ENCODE measurements at places on chromosomes 2 and 18. TPM values are rescaled to one million over a fixed set of nuclear protein-coding genes. Genes with fewer than 3 reads are reported as not detected.
A peak's percentile ranks its signal among the peaks of the same experiment; 100 is the strongest.

DNA sequence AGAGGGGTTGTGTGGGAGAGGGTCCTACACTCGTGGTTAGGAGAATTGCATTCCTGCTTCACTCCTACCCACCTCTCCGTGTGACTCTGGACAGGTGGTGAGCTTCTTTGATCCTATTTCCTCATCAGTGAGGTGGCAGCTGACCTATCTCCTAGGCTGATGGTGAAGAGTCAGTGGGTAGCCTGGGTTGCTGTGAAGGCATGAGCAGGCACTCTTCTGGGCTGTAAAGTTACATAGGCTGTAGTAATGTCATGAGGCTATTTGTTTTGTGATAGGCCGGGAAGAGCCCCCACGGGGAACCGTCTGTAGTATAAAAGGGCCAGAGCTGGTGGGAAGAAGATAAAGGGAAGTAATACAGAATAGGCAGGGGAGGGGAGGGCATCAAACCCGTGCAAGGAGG, 83.8 kb downstream of the TMEM247 start:
- no peak for DNase-seq

Gene SERPINB12
- total RNA-seq: not detected

DNA sequence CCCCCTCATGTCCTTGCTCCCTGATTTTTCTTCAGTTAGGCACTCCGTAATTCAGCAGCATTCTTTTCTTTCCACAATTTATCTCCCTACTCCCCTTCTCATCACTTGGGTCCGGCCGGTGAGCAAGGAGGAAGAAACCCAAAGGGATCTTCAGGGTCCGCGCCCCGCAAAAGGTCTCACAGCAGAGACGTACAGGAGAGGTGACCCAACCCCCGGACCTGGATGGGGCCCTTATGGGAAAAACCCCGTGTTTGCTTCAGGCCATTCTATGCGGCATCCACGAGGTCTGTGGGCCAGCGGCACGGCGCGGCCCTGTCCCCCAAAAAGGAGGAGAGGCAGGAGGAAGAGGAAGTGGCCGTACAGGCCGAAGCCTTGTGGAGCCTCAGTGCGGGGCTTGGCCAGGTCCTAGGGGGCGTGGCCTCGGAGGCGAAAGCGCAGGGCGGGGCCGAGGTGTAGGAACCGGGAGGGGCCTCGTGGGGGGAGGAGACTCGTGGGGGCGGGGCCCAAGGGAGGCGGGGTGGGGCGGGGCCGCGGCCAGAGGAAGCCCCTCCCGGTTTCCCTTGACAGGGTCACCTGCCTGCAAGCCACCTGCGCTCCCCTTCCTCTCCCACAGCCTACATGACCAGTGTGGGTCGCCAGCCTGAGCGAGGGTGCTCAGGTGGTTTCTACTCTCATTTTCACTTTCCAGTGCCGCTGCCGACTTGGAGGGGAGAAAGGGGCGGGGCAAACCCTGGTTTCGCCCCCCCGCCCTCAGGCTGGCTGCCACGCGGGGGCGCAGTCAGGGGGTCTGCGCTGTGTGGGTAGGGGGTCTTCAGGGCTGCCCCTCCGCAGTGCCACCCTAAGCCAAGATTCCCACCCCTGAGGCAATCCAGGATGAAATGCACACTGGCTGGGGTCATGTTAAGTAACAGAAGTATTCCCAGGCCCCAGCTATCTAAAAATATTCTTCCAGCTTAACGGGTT, 156.4 kb upstream of the XPO1 start:
- peak; percentile 78 for DNase-seq

- DNase-seq: no peak
Observed at GRCh38 chr18:3279201-3280185, 17.6 kb downstream of the MYL12B start.

DNA sequence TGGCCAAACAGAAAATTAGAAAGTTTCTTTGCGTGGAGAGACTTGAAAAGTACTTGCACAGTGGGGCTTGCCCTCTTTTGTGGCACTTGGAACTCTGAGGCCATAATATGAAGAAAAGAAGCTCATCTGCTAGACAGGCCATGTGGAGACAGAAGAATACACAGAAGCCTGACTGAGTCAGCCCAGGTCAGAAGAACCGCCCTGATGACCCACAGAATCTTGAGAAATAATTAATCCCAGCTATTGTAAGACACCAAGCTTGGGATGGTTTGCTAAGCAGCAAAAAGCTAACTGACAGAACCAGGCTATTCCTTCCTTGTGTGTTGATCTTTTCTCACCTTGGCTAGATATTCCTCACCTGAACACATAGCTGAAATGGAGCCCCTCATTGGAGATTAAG, 33.7 kb downstream of the G6PC2 start:
- no peak for DNase-seq

GRCh38 chr2:172639823-172640222, 83.9 kb downstream of the PDK1 start:
- no peak for DNase-seq

- DNase-seq: no peak
Observed at GRCh38 chr2:12543978-12544558, 172.7 kb upstream of the TRIB2 start.

DNA sequence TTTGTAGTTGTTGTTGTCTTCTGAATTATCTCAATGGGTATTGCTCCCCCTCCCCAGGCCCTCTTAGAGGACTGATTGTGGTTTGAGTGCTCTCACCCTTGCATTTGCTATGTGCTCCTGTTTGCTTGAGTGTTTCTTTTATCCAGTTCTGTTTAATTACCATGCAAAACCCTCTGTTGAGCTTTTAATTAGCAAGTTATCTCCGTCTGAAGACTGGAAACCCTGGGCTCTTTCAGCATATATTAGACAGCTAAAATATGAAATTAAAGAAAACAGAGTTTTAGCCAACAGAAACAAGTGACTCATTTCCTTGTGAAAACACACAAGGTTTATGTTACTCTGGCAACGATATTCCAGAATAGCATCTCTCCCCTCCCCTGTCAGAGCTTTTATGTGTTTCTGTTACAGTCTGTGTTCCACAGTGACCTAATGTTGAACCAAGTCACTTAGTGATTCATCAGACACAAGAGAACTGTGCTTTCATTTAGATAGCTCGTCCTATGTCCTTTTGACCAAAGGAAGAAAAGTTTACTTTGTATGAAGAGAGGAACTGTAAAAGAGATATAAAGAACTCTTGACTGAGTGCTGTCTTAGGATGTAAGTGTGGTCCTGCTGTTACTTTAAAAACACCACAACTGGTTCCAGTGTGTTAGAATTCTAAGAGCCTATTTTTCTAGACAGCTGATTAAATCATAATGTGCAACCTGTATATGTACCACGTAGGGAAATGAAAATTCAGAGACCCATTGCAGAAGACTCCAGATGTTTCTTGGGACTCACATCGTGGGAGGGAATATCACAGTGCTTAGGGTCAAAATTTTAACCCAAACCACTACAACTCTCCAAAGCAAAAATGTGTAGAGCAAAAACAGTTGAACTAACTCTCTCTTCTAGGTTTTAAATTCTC, 172.8 kb upstream of the RBMS1 start:
- no peak for DNase-seq

DNA sequence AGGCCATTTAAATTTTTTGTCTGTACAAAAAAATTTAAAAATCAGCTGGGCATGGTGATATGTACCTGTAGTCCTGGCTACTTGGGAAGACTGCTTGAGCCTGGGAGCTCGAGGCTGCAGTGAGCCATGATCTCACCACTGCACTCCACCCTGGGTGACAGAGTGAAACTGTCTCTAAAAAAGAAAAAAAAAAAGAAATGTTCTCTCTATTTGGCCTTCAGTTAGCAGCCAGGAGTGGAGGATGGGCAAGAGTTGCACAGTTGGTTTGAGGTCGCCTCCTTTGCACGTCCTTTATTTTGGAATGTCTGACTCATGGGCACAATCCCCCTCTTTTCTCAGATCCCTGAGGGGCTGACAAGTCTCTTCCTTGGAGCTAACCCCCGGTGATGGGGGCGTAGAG, 26.3 kb downstream of the ITM2C start:
- no peak for DNase-seq

Gene RNMT
- total RNA-seq: 27.6 TPM

Gene UGT1A10
- total RNA-seq: 0.41 TPM

Gene MAL
- total RNA-seq: not detected

- DNase-seq: no peak
Observed at GRCh38 chr2:234571620-234572407, 74.9 kb upstream of the ARL4C start.

GRCh38 chr2:158403237-158403636, 53.3 kb downstream of the CCDC148 start:
- DNase-seq: no peak

- DNase-seq: no peak
Observed at GRCh38 chr2:185811580-185811979, 73.0 kb downstream of the FSIP2 start.

Gene SLC16A14
- 0.54 TPM for total RNA-seq

- no peak for DNase-seq
Observed at GRCh38 chr2:38829971-38830370, 45.8 kb downstream of the DHX57 start.

Gene ICA1L
- total RNA-seq: 12.9 TPM

DNA sequence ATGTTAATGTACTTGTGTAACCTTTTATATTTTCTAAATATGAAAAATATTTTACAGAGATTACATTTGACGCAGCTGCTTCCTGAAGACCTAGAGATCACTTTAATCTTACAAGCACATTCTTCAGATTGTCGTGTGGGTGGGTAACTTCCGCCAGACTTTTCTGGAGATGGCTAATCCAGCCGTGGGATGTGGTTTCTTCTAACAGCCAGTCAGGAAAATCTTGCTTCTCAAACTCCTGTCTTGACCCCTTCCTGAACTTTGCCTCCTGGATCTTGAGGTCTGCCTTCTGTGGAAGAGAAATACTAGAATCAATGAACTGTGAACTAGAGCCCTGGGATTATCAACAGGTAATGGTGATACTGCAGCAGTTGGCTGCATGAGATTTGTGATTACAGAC, 401.6 kb upstream of the TNP1 start:
- no peak for DNase-seq

GRCh38 chr2:175929850-175930249, 72.2 kb downstream of the LNPK start:
- DNase-seq: no peak

- DNase-seq: no peak
Observed at GRCh38 chr2:125581557-125581956, 1074.4 kb upstream of the GYPC start.

Gene SERPINB3
- total RNA-seq: not detected

Gene MARCHF4
- total RNA-seq: not detected

DNA sequence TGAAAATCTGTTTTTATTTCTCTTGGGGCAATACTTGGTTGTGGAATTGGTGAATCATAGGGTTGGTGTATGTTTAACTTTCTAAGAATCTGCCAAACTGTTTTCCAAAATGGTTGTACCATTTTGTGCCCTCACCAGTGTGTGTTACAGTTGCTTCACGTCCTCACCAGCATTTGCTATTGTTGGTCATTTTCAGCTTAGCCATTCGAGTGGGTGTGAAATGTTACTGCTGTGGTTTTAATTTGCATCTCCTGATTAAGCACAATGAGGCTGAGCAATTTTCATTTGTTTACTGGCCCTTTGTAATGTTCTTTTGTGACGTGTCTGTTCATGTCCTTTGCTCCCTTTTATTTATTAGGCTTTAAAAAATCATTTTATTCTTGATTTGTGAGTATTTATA, 49.7 kb downstream of the FOSL2 start:
- DNase-seq: no peak

DNA sequence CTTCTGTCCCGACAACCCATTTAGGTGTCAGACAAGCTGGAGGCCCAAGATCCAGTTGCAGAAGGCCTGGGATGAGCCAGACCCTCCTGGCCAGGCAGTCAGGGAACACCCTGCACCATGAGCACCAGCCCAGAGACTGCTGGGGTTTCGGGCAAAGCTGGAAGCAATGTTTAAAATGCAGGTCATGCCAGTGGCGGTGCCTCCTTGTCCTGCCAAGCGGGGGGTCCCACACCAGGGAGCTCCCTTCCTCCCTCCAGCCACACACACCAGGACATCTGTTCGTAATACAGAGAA, 230.2 kb downstream of the ATAD2B start:
- DNase-seq: no peak

DNA sequence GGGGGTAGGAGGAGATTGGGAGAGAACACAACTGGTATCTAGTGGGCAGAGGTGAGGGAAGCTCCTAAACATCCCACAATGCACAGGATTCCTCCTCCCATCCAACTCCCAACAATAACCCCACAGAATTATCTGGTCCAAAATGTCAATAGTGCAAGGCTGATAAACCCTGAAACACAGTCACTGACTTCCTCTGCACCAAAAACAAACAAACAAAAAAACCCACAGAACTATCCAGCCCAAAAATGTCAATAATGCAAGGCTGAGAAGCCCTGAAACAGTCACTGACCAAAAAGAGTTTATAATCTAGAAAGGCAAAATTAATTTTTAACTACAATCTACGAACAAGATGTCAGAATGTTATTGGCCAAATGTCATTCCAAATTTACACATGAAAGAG, 9.8 kb downstream of the TMX3 start:
- no peak for DNase-seq

DNA sequence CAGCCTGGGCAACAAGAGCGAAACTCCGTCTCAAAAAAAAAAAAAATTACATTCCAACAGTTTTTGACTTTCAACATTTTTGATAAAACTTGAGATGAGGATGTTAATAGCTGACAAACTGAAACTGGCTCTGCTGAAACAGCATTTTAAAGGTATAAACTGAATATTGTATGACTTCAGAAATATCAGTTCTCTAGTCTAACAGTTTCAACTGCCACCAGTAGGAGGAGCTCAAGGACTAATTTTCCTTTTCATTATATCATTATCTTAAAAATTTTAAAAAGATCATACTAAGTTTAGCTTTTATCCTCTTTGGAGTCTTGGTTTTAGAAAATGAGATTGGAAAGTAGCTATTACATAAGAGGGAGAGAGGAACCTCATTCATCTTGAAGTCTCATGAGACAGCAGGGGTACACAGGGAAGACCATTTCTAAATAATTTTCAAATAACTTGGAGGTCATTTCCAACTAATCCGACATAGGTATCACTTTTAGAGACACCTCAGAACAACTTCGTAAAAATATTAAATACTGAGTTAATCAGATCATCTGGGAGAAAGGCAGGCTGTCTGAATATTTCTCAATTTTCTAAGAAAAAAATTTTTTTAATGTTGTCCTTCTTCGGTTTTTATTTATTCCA, 37.6 kb upstream of the MCM6 start:
- DNase-seq: no peak

Gene OR6B2
- total RNA-seq: not detected

GRCh38 chr2:163771596-163771995, 35.8 kb upstream of the FIGN start:
- DNase-seq: no peak

Gene FRZB
- total RNA-seq: 203 TPM

- no peak for DNase-seq
Observed at GRCh38 chr18:64620971-64621560, 472.2 kb upstream of the LINC00305 start.

Gene B3GNT7
- total RNA-seq: 17.5 TPM

- DNase-seq: no peak
Observed at GRCh38 chr2:77567723-77568122, 45.5 kb upstream of the LRRTM4 start.

GRCh38 chr2:35447821-35448220, 907.8 kb upstream of the CRIM1 start:
- no peak for DNase-seq

GRCh38 chr18:51164342-51164741, 33.1 kb downstream of the MEX3C start:
- no peak for DNase-seq

Gene UPP2
- total RNA-seq: not detected
